ENCODE measurements at places on chromosomes 2 and 18. TPM values are rescaled to one million over a fixed set of nuclear protein-coding genes. Genes with fewer than 3 reads are reported as not detected.

Gene HOXD12
- total RNA-seq, result not detected

DNA sequence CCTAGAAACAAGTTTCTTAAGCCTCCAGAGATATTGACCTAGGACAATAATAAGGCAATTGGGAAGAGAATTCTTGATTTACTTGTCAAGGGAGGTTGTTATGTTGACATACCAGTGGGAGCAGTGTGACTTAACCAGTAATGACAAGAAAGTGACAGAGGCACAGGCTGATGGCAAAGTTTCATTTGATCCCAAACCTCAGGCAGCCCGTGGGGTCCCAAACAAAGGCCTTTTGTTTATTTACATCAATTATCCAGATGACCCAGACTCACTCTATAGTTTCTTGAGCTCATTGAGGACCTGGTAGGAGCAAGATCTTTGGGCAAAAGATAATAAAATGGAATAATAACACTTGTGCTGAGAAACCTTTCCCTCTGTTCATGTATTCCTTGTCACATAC, 336.8 kb downstream of the ARL6IP6 start:
- DNase-seq, result no peak

GRCh38 chr18:48445540-48445939, 36.4 kb upstream of the ZBTB7C start:
- DNase-seq, result peak; percentile 73

- no peak for DNase-seq
Measured at GRCh38 chr2:173028671-173029070, 47.0 kb upstream of the MAP3K20 start.

Gene ABHD1
- total RNA-seq, result 1.2 TPM

DNA sequence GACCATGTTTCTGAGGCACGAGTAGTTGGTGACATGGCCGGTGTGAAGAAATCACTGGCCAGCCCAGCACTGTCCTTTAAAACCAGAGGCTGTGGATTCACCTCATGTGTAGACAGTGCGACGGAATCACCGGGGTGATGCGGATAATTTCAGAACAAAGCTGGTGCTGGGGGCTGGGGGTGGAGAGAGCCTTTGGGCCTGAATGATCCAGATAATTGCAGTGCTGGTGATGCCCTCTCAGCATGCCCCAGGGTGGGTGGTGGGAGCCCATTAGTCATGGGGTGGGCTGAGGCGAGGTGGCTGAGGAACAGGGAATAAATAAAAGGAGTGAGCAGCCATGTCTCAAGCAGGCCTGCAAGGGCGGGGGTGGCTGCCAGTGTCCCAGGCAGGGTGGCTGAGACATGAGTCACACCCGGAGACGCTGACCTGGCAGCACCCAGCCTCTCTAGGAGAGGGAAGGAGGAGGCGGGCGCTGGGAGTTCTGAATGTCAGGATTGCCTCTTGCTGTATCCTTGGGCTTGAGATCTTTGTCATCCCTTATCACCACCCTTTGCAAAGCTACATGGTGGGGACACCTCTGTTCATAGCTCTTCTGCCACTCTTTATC, 151.1 kb upstream of the MSH6 start:
- no peak for DNase-seq

Gene ALPG
- not detected for total RNA-seq

- no peak for DNase-seq
Measured at GRCh38 chr2:106983305-106983704, 97.3 kb upstream of the ST6GAL2 start.

Gene ANKRD30B
- total RNA-seq, result not detected

- DNase-seq, result no peak
Measured at GRCh38 chr18:7666195-7666776, 99.2 kb downstream of the PTPRM start.

Measured in heart left ventricle (tissue), 16 donors.